CD4-positive, CD25-positive, alpha-beta regulatory T cell (primary cell): ENCODE measurements at places on chromosomes 5 and 9. TPM values are rescaled to one million over a fixed set of nuclear protein-coding genes. Genes with fewer than 3 reads are reported as not detected.

DNA sequence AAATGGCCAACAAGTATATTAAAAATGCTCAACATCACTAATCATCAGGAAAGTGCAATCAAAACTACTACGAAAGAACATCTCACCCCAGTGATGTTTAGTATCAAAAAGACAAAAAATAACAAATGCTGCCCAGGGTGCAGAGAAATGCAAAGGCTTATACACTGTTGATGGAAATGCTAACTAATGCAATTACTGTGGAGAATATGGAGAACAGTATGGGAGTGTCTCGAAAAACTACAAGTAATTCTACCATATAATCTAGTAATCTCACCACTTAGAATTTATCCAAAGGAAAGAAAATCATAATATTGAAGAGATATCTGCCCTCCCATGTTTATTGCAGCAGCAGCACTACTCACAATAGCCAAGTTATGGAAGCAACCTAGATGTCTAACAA is 246.5 kb upstream of the VLDLR start:
- H3K4me1 ChIP-seq, result no peaks in the 10 kb centered on the region
- H3K27me3 ChIP-seq, result no peaks in the 10 kb centered on the region
- H3K36me3 ChIP-seq, result no peaks in the 10 kb centered on the region
- H3K4me3 ChIP-seq, result no peak overlapping the region
- no peak for DNase-seq

Gene NR6A1
- total RNA-seq, result 0.05 TPM

DNA sequence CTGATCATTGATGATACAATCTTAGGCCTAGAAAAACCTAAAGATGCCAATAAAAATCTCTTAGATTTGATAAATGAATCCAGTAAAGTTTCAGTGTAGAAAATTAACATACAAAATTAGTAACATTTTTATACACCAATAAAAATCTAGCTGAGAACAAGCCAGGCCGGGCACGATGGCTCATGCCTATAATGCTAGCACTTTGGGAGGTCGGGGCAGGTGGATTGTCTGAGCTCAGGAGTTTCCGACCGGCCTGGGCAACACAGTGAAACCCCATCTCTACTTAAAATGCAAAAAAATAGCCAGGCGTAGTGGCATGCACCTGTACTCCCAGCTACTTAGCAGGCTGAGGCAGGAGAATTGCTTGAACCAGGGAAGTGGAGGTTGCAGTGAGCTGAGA is 84.4 kb downstream of the SLCO6A1 start:
- no peak overlapping the region for H3K27ac ChIP-seq
- H3K27me3 ChIP-seq, result no peaks in the 10 kb centered on the region
- no peaks in the 10 kb centered on the region for H3K4me1 ChIP-seq
- H3K36me3 ChIP-seq, result no peaks in the 10 kb centered on the region
- H3K4me3 ChIP-seq, result no peak overlapping the region

Gene ITGA2
- 0.42 TPM for total RNA-seq

- H3K27me3 ChIP-seq, result no peaks in the 10 kb centered on the region
- no peak overlapping the region for H3K27ac ChIP-seq
- no peaks in the 10 kb centered on the region for H3K36me3 ChIP-seq
- H3K4me1 ChIP-seq, result no peaks in the 10 kb centered on the region
Measured at GRCh38 chr5:93303291-93303691, 277.7 kb downstream of the NR2F1-AS1 start.

DNA sequence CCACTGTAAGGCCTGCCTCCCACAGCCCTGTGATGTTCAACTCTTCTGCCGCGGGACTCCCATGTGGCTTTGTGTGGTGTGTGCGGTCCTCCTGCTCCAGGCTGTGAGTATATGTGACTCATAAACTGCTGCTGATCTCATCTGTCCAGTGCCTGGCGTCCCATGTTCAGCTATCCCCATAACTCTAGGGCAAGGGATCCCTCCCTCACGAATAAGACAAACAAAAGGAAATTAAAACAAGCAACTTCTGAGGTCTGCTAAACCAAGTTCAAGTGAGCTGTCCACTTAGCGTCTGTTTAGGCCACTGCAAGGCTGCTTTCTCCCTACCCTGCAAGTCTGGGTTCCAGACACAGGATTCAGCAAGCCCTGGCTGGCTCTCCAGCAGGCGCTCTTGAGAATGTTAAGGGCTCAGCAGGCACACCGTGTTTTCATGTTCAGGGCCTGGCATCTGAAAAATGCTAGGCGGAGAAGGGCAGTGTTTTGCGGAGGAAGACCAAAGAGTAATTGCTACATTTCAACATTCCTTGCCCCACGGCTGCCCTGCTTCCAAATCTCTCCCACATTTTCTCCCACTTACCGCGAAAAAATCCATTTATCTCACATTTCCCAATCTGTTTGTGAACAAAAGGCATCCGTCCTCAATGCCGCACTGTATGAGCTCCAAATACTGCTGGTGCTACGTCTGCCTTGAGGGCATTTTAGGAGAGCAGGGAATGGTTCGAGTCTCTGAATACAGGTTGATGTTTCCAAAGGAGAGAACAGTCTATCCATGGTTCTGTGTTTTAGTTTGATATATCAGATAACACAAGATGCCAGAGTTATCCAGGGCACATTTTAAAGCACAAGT is 280.2 kb downstream of the SEMA5A start:
- H3K4me1 ChIP-seq, result no peaks in the 10 kb centered on the region
- H3K27me3 ChIP-seq, result no peaks in the 10 kb centered on the region
- no peak for DNase-seq
- H3K36me3 ChIP-seq, result no peaks in the 10 kb centered on the region

Gene SLC45A2
- not detected for total RNA-seq

GRCh38 chr5:87138091-87138805 is 129.4 kb upstream of the RASA1 start:
- H3K27ac ChIP-seq, result no peak overlapping the region
- H3K4me1 ChIP-seq, result no peaks in the 10 kb centered on the region
- DNase-seq, result no peak
- H3K27me3 ChIP-seq, result no peaks in the 10 kb centered on the region

- no peak overlapping the region for H3K4me3 ChIP-seq
- H3K27ac ChIP-seq, result no peak overlapping the region
- no peak for DNase-seq
- H3K27me3 ChIP-seq, result peaks cover 2% of the 10 kb centered on the region
- H3K4me1 ChIP-seq, result no peaks in the 10 kb centered on the region
- H3K36me3 ChIP-seq, result no peaks in the 10 kb centered on the region
Measured at GRCh38 chr9:71670121-71670520, 98.2 kb downstream of the CEMIP2 start.

GRCh38 chr9:96638606-96639364 is 16.3 kb downstream of the PRXL2C start:
- H3K4me3 ChIP-seq, result no peak overlapping the region
- DNase-seq, result no peak
- peaks cover 2% of the 10 kb centered on the region for H3K27me3 ChIP-seq
- no peaks in the 10 kb centered on the region for H3K4me1 ChIP-seq
- no peak overlapping the region for H3K27ac ChIP-seq

Gene DMRT3
- total RNA-seq, result not detected

Gene OTULIN
- 109 TPM for total RNA-seq

GRCh38 chr5:124234022-124234769 is 512.2 kb downstream of the ZNF608 start:
- H3K27me3 ChIP-seq, result no peaks in the 10 kb centered on the region
- DNase-seq, result no peak
- no peak overlapping the region for H3K27ac ChIP-seq
- no peaks in the 10 kb centered on the region for H3K4me1 ChIP-seq

DNA sequence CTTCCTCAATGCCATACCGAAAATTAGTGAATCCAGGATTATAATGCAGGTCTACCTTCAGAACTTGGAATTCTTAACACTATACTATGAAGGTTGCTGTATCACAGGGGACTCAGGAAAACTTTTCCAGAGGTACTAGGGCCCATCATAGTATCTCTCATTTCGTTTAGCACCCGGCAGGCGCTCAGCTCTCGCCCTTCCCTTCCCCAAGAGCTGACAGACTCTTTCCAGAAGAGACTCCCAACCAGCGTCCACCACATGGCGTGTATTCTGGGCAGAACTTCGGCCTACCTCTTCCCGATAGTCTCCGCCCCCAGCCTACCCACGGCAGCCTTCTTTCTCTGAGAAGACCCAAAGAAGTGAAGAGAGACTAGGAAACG is 271 bp downstream of the NOL8 start:
- H3K4me1 ChIP-seq, result peaks cover 22% of the 10 kb centered on the region
- peaks cover 31% of the 10 kb centered on the region for H3K36me3 ChIP-seq
- no peak for DNase-seq
- H3K4me3 ChIP-seq, result peak overlapping the region; percentile 99
- H3K27ac ChIP-seq, result peak overlapping the region; percentile 92
- H3K27me3 ChIP-seq, result no peaks in the 10 kb centered on the region

GRCh38 chr5:125467222-125467621 is 720.8 kb upstream of the ZNF608 start:
- no peak for DNase-seq
- no peak overlapping the region for H3K4me3 ChIP-seq
- H3K4me1 ChIP-seq, result no peaks in the 10 kb centered on the region
- H3K27ac ChIP-seq, result no peak overlapping the region

DNA sequence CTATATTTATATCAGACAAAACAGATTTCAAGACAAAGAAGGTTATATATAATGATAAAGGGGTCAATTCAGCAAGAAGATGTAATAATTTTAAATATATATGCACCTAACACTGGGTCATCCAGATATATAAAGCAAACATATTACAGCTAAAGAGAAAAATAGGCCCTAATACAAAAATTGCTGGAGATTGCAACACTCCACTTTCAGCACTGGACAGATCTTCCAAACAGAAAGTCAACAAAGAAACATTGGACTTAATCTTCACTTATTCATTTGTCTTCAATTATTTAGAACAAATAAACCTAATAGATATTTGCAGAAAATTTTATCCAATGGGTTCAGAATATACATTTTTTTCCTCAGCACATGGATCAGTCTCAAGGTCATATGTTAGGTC is 45.8 kb downstream of the MEIKIN start:
- no peaks in the 10 kb centered on the region for H3K36me3 ChIP-seq
- DNase-seq, result no peak
- peaks cover 3% of the 10 kb centered on the region for H3K4me1 ChIP-seq
- no peak overlapping the region for H3K27ac ChIP-seq

DNA sequence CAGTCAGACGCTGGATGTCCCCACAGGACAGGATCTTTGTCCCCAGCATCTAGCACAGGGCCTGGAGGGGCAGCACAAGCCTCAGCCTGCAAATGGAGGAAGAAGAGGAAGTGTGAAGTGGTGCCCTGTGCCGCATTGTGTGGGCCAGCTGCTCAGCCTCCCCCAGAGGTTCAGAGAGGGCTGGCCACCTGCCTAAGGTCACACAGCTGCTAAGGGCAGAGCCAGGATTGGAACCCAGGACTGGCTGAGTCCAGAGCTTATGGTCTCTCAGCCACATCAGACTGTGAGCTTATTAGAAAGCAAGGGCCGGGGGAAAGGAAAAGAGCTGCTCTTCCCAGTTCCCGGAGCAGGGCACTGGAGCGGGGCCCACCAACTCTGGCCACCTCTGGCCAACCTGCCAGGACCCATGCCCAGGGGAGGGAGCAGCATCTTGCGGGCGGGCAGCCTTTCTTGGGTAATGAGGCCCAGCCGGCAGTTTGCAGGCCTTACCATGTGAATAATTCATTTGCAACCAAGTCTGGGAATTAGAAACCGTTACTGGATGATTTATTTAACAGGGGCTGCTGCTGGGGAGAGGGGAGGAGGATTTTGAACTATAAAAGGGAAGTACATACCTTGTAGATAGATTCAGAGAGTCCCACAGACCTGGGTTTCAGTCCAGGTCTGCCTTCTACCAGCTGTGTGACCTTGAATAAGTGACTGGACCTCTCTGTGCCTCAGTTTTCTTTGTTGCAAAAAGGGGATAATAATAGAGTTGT is 11.6 kb upstream of the CRB2 start:
- H3K4me3 ChIP-seq, result no peak overlapping the region
- no peaks in the 10 kb centered on the region for H3K27me3 ChIP-seq
- no peak for DNase-seq
- no peak overlapping the region for H3K27ac ChIP-seq

Gene PAXX
- total RNA-seq, result 83.3 TPM

DNA sequence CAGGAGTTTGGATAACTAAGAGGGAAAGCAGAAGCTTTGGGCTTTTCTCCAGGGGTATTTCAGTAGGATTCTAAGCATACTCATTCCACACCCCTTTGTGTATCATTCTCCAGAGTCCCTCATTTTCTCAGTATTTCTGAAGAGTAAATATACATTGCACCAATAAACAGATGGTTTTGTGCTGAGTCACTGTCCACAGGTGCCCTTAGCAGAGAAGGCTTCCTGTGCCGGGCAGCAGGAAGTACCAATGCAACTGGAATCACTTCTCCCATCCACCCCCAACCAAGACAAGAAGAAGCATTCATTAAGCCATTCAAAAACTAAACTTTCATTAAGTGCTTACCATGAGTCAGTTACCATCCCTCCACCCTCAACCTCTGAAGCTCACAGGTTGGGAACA is 3.6 kb upstream of the CCNJL start:
- peaks cover 19% of the 10 kb centered on the region for H3K27me3 ChIP-seq
- H3K36me3 ChIP-seq, result no peaks in the 10 kb centered on the region
- no peaks in the 10 kb centered on the region for H3K4me1 ChIP-seq
- no peak overlapping the region for H3K4me3 ChIP-seq

DNA sequence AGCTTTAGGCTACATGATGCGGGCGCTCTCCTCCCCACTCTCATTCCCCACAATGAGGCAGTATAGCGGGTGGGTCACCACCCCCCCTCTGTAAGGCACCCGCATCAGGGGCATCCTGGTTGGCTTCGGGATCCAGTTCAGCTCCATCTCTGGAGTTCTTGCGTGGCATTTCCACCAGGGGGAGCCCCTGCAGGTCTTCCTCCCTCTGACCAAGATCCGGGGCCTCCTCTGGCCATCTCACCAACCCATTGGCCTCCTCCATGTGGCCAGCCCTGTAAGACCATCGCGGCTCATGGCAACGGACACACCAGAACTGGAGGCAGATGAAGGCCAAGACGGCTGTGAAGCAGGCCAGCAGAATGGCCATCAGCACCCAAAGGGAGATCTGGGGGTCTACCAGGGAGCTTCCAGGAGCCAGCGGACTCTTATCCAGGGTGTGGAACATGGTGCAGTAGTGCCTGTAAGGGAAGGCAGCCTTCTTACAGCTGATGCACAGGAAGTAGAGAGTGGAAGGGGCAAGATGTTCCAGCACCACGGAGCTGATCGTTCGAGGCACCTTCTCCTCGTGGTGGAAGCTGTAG is 77.0 kb downstream of the CYFIP2 start:
- peaks cover 90% of the 10 kb centered on the region for H3K36me3 ChIP-seq
- H3K4me1 ChIP-seq, result peaks cover 15% of the 10 kb centered on the region
- no peak overlapping the region for H3K4me3 ChIP-seq
- peak overlapping the region; percentile 78 for H3K27ac ChIP-seq
- H3K27me3 ChIP-seq, result no peaks in the 10 kb centered on the region

Gene GLIPR2
- 55.7 TPM for total RNA-seq

- H3K27ac ChIP-seq, result no peak overlapping the region
- H3K4me3 ChIP-seq, result no peak overlapping the region
- H3K27me3 ChIP-seq, result no peaks in the 10 kb centered on the region
- DNase-seq, result no peak
- no peaks in the 10 kb centered on the region for H3K4me1 ChIP-seq
Measured at GRCh38 chr5:11504065-11504885, 400.0 kb downstream of the CTNND2 start.

Gene KCNV2
- total RNA-seq, result not detected

Gene GABRP
- not detected for total RNA-seq

DNA sequence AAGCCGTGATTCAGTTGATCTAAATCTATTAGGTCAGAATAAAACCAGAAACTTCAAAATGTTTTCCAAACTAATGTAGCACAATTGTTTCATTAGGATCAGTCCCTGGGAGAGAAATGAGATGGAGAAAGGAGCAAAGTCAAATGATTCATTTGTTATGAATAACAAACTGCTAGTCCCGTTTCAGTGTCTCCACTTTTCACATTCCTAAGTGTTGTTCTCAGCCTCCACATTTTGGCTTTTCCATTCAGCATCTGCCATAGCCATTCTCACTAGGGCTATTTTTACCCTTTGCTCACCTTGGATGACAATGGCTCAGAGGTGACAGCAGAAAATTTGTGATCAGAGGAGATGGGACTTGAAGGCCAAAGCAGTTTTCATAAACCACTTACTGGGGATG is 314.1 kb upstream of the KIF2A start:
- DNase-seq, result no peak
- H3K27ac ChIP-seq, result no peak overlapping the region
- H3K27me3 ChIP-seq, result no peaks in the 10 kb centered on the region
